ENCODE measurements at places on chromosomes 2 and 18. TPM values are rescaled to one million over a fixed set of nuclear protein-coding genes. Genes with fewer than 3 reads are reported as not detected.

The CNRIP1 gene
- 15.3 TPM for total RNA-seq

The EPB41L3 gene
- 40.1 TPM for total RNA-seq

GRCh38 chr18:2494921-2495320 is 76.4 kb downstream of the METTL4 start:
- DNase-seq = no peak

The CNGA3 gene
- total RNA-seq = 0.10 TPM

DNA sequence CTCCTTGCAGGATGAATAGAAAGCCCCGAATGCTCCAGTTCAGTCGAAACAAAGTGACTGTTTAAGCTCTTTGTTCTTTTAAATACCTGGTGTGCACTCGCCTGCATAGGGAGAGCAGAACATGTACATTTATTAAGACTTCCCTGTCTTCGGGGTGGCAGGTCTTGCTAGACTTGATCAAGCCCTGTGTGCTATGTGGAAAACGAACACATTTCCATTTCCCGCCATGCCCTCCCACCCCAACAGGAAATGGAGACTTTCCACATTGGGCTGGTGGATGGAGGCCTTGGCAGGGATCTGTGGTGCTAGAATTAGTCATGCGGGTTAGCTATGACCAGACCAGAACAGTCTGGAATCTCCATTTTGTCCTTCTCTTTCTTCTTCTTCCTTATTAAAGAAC is 321.0 kb upstream of the THSD7B start:
- no peak for DNase-seq

GRCh38 chr2:54206596-54206995 is 49.4 kb downstream of the TSPYL6 start:
- DNase-seq = peak; percentile 31

The SULT1C4 gene
- total RNA-seq = 14.7 TPM

The MC5R gene
- not detected for total RNA-seq

DNA sequence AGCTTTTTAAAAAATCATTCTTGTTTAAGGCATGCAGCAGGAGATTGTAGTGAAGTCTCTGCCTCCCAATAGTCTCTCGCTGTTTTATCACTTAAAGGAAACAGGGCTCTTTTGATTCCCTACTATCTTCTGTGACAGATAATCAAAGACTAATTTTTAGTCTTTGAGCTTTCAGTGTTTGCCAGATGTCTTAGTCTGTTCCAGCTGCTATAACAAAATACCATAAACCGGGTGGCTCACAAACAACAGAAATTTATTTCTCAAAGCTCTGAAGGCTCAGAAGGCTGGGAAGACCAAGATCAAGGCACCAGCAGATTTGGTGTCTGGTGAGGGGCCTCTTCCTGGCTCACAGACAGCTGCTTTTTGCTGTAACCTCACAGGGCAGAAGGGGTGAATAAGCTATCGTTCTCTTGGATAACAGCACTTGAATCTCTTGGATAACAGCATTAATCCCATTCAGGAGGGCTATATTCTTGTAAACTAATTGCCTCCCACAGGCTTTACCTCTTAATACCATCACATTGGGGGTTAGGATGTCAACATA is 37.8 kb upstream of the STAT4 start:
- DNase-seq = no peak

The ALK gene
- 0.10 TPM for total RNA-seq

DNA sequence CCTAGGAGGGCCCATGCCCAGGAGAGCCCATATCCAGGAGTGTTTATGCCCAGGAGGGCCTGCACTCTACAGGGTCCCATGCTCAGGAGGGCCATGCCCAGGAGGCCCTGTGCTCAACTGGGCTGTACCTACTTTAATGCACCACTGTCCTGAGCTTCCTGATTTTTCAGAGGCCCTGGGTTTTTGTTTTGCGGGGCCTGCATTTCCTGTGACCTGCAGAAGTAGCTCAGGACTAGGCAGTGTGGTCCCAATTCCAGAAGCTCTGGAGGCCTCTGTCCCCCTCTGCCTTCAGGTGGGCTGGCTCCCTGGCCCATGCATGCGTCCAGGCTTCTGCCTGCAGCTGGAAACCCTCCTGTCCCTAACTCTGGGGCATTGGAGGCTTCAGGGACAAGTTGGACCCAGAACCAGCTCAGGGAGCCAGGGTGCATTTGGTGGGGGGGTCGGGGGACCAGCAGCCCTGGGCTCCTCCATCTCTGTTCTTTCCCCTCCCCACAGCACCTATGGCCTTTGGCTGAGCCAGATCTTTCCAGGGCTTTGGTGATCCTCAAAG is 10.8 kb downstream of the GPR35 start:
- DNase-seq = no peak

DNA sequence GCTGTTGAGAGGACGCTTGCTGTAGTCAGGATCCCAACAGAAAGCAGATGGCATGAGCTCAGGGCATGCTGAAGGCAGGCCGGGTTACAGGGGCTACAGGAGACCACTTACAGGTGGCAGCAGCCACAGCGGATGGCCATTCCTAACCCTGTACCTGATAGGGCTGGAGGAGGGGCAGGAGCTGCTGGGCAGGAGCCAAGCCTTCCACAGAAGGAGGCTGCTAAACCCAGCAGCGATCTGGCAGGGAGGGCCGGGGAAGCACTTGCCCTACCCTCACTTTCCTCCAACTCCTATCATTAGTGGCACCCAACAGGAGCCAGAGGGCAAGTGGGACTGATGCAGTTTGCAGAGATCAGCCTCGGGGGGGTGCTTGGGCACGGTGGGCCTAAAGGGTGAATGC is 2.0 kb downstream of the ASB18 start:
- no peak for DNase-seq

- DNase-seq = no peak
Measured at GRCh38 chr2:22867973-22868372, 517.0 kb upstream of the KLHL29 start.

- DNase-seq = no peak
Measured at GRCh38 chr2:191252699-191253098, 7.5 kb downstream of the MYO1B start.

The PPM1B gene
- 39.8 TPM for total RNA-seq

The DSG2 gene
- 23.3 TPM for total RNA-seq

- no peak for DNase-seq
Measured at GRCh38 chr2:161857920-161858319, 216.1 kb downstream of the DPP4 start.

The AKAIN1 gene
- not detected for total RNA-seq

- no peak for DNase-seq
Measured at GRCh38 chr2:191635333-191636234, 42.4 kb upstream of the NABP1 start.

DNA sequence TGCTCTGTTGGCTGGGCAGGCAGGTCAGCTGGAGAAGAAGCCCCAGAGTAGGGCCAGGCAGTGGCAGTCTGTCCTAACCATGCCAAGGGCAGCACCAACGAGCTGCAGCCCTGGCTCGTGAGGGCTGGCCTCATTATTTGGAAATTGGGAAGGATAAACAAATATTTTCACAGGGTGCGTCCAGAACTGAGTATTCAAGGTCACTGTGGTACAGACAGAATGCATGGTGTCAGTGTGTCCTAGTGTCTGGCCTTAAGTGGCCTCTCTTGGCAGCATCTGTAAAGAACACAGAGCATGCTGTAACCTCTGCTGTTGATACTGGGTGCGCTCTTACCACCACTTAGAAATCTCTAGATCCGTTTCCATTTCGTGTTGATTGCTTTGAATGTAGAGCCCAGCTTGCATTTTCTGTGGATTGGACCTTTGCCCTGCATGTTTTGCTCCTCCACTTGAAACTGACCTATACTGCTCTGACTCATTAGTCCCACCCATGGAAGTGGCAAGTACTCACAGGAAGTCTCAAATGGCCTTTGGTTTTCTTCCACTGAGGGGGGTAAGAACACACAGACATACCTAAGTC is 88.2 kb downstream of the GREB1L start:
- DNase-seq = no peak

The SCN2A gene
- total RNA-seq = 0.20 TPM

The NDC80 gene
- 9.8 TPM for total RNA-seq

- no peak for DNase-seq
Measured at GRCh38 chr2:234714711-234715110, 217.8 kb upstream of the ARL4C start.

The COL6A3 gene
- total RNA-seq = 637 TPM

The WNT10A gene
- 5.7 TPM for total RNA-seq

GRCh38 chr2:43328133-43328532 is 101.7 kb upstream of the ZFP36L2 start:
- no peak for DNase-seq

GRCh38 chr18:28831476-28831875 is 654.5 kb upstream of the CDH2 start:
- no peak for DNase-seq

DNA sequence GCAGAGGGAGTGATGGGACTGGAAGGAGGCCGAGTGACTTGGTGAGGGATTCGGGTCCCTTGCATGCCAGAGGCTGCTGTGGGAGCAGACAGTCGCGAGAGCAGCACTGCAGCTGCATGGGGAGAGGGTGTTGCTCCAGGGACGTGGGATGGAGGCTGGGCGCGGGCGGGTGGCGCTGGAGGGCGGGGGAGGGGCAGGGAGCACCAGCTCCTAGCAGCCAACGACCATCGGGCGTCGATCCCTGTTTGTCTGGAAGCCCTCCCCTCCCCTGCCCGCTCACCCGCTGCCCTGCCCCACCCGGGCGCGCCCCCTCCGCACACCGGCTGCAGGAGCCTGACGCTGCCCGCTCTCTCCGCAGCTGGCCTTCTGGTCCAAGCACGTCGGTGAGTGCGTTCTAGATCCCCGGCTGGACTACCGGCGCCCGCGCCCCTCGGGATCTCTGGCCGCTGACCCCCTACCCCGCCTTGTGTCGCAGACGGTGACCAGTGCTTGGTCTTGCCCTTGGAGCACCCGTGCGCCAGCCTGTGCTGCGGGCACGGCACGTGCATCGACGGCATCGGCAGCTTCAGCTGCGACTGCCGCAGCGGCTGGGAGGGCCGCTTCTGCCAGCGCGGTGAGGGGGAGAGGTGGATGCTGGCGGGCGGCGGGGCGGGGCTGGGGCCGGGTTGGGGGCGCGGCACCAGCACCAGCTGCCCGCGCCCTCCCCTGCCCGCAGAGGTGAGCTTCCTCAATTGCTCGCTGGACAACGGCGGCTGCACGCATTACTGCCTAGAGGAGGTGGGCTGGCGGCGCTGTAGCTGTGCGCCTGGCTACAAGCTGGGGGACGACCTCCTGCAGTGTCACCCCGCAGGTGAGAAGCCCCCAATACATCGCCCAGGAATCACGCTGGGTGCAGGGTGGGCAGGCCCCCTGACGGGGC is 4.6 kb downstream of the PROC start:
- no peak for DNase-seq

GRCh38 chr2:68774569-68775271 is 40.1 kb downstream of the ARHGAP25 start:
- no peak for DNase-seq

DNA sequence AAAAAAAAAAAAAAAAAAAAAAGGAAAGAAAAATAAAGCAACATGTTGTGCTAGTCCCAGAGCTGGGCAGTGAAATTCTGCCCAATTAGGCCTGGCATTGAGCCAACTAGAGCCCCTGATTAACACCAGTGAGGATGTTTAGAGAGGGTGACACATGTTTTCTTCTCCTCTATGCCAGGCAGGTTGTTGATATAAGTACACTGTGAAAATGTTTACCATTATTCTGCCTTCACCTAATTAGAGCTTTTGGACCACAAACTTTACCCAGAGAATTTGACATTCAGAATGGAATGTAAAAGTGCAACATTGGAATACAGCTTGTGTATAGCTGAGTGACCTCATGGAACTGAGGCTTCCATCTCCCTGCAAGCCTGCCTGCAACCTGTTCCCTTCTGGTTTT is 95.9 kb upstream of the MSH2 start:
- DNase-seq = no peak

The POTEI gene
- 0.10 TPM for total RNA-seq

DNA sequence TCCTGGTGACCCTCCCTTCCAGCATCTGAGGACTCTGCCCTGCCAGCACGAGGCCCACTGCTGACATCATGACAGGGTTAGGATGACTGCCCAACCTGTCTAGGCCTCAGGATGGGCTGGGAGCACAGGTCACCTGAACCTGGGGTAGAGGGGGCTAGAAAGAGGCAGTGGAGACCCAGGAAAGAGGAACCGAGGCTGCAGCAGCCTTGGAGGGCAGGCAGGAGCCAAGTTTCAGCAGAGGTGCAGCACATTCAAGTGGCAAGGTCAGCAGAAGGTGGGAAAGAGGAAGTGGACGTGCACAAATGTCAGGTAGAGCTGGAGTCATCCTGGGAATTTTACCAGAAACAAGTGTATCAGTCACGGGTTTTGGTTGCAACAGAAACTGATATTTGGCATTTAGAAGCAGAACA is 13.6 kb upstream of the RAB10 start:
- no peak for DNase-seq

The WNT6 gene
- total RNA-seq = 1.7 TPM

DNA sequence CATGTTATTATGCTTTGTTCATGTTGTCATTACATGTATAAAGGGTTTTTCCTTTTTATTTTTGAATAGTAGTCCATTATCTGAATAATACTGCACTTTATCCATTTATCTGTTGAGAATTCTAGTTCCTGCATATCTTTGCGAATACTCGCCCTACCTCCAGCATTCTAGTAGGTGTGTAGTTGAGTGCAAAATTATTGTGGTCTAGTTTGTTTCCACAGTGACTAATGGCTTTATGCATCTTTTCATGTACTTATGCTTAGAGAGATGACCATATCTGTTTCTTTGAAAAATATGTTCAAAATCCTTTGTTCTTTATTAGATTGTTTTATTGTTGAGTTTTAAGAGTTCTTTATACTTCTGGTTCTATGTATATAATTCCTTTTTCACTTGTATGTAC is 48.8 kb downstream of the EIF5B start:
- DNase-seq = no peak

- no peak for DNase-seq
Measured at GRCh38 chr18:34965108-34965507, 76.1 kb upstream of the MAPRE2 start.

The TDRD15 gene
- total RNA-seq = 0.10 TPM

GRCh38 chr2:173271825-173272224 is 82.8 kb upstream of the CDCA7 start:
- DNase-seq = no peak

- no peak for DNase-seq
Measured at GRCh38 chr2:20076757-20077156, 25.3 kb upstream of the LAPTM4A start.

DNA sequence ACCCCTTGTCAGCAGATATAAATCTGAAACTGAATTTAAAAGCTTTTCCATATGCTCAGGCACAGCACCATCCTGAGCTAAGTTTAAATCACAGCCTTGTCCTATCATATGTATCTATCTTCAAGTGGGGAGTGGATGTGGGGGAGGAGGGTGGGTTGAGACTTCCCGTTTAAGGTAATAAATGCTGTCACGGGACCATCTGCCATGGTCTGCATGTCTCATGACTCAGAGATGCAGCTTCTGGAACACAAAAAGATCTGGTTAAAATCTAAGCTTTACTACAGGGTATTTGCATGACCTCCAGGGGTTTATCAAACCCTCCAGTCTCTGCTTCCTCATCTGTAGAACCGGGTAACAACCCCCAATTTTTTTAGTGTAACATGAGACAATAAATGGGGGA is 377.7 kb upstream of the ST6GAL2 start:
- peak; percentile 7 for DNase-seq

The DSG4 gene
- total RNA-seq = 12.5 TPM

Measured in skin of body (tissue), 3 donors.